ENCODE measurements at places on chromosomes 5 and 9.

- DNase-seq, result no peak
Observed at GRCh38 chr5:20248118-20248517, 260.1 kb upstream of the CDH18 start.

GRCh38 chr9:70578720-70579119 is 164.3 kb upstream of the KLF9 start:
- DNase-seq, result peak; percentile 41

GRCh38 chr5:107203243-107203642 is 467.5 kb downstream of the EFNA5 start:
- DNase-seq, result no peak

- DNase-seq, result no peak
Observed at GRCh38 chr5:18323891-18324290, 689.6 kb downstream of the TAF11L14 start.

DNA sequence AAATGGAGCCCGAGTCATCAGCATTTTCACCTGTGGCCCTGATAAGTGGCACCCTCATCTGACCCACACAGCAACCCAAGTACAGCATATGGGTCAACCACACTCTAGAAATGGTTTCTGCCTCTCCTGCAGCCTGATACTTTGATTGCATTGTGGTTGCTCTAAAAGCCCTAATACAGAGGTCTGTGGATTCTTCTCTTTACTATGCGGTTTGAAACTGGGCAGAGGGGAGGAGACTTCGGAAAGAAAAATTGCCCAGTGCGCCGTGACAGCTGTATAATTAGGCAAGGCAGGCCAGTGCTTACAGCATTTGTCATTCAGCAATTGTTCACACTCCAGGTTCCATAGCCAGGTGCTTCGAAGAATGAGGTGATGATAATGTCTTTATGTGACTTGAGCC is 361.0 kb downstream of the NFIB start:
- DNase-seq, result no peak

- DNase-seq, result no peak
Observed at GRCh38 chr9:5002811-5003210, 17.7 kb downstream of the JAK2 start.

- no peak for DNase-seq
Observed at GRCh38 chr9:35500130-35500748, 10.3 kb downstream of the RUSC2 start.

GRCh38 chr5:173786286-173787187 is 101.6 kb upstream of the CPEB4 start:
- DNase-seq, result no peak

GRCh38 chr5:73351593-73351992 is 97.0 kb downstream of the FOXD1 start:
- no peak for DNase-seq

DNA sequence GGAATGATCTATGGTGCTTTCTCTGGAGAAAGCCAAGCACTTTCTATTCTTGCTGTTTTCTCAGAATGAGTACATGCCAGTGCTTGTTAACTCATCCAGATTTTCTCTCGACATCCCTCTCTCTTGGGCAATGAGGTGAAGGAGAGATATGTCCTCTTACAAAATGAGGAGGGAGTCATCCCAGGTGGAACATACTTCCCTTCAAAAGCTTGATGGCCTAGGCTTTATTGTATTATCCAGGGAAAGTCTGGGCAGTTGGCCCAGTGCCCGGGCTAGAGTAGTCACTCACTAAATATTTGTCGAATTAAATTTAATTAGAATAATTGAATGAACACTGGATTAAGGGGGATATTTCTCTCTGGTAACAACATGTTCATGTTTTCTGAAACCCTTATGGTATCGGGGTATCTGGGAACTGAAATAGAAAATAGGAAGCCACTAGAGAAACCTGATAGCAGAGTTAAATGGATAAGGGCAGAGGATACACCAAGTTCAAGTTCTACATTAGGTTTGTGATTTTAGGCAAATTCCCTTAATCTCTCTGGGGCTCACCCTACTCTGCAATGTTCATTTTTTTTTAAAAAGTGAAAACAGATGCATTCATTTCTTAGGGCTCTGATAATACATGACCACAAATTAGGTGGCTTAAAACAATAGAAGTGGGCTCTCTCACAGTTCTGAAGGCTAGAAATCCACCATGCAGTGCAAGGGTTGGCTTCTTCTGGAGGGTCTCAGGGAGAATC is 99.6 kb downstream of the LIFR start:
- DNase-seq, result no peak

DNA sequence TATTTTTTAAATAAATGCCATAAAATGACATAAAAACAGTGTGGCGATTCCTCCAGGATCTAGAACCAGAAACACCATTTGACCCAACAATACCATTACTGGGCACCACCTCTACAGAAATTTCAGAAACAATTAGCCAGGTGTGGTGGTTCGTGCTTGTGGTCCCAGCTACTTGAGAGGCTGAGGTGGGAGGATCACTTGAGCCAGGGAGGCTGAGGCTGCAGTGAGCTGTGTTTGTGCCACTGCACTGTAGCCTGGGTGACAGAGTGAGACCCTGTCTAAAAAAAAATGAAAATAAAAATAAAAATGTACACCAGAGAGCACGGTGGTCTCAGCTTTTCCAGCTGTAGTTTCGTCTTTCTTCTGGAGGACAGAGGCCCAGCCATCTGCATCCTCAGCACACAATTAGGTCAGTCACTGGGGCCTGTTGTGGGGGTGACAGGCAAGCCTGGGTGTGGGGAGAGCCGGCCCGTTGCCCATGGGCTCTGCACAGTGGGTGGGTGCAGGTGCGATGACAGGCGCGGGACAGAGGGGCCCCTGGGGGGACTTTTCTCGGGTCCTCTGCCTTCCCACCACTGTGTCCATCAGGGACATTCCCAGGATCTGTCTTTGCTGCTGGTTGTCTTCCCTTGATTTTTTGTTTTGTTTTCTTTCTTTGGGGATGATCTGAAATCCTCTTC is 9.8 kb downstream of the COL5A1 start:
- DNase-seq, result no peak

DNA sequence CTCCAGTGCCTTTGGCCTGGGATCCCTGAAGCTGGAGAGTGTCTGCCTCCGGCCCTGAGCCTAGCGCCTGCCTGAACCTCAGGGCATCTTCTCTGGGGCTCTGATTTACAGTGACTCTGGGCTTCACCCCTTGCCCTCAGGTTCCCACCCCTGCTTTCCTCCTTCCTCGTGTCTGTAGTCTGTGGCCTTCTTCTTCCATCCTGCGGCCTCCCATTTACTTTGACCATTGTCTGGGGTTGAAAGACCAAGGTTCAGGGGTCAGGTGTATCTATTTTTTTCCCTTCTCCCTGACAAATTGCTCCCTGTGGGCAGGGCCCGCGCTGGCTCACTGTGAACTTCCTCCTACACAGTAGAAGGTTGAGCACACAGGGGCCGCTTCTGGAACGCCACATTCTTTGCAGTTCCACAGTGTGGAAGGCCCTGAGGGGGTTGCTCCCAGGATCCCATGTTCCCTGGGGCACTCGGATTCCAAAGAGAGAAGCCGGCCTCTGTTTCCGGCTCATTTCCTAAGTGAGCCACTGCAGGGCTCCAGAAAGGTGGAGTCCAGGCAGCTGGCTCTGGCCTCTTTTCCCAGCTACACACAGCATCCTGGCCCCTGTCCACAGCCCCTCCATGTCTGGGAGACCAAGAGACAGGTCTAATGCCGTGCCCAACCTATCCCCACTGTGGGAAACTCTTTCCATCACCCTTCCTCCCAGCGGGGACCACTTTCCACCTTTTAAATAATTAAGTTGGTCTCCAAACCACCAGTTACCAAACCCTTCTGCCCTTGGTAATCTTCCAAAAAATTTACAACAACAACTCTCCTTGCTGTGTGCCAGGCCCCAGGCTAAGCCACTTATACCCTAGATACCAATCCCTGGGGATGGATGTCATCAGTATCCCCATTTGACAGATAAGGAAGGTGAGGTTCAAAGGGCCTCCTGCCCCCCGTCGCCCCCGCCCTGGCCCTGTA is 140.3 kb upstream of the IER5L start:
- DNase-seq, result no peak

DNA sequence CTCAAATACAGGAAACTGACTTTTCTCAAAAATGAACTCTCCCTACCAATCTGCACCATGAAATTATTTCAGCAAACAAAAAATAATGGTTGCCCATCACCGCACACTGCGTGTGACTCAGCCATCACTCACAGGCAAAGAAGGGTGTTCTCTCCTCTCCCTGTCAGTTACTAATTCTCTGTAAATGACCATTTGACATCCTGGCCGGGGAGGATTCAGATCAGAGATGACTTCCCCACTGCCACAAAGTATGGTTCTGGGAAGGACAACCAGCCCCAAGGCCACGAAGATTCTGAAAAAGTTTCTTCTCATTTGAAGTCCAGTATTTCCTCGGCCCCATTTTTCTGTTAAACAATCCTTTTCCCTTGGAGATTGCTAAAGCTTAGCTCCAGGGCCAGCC is 199.4 kb downstream of the AUH start:
- DNase-seq, result peak; percentile 12

- DNase-seq, result no peak
Observed at GRCh38 chr9:104882566-104882965, 45.4 kb downstream of the ABCA1 start.

DNA sequence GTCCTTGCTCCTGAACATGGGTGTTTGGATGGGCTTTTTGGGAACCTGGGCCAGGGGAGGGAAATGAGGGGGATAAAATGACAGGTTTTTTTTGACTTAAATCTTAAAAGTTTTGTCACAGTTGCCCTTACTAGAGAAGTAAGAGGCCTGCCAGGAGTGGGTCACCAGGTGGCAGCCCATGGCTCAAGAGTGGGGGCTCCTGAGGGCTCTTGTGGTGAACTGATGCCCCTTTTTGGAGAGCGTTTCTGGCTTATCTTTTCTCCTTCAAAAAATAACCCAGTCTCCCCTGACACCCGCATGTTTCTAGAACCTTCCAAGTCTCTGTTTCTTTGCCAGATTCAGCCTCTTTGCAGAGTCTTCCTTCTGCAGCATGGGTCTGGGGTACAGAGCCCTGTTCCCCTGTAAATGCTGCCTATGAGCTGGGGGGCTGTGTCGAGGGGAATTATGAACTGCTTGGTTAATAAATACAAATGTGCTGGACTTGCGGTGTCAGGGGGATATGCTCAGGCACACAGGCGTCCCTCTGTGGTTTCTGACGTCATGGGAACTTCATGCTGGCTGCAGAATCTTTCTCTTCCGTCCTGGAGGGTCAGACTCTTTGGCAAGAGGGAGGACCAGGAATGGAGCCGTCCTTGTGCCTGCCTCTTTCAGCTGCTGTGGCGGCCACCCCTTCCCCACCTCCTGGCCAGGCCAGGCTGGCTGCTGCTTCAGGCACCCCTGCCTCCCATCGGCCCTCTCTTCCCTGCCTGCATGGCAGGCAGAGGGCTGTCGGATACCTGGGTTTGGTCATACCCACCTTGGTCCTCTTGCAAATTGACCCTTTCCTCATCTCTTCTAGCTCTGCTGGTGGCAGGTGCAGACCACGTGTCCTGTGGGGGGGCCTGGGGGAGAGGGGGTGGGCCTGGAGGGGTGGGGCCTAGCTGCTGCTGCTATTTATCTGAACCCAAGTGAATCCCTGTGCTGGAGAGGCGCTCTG is 30.1 kb downstream of the PTPA start:
- DNase-seq, result peak; percentile 12

DNA sequence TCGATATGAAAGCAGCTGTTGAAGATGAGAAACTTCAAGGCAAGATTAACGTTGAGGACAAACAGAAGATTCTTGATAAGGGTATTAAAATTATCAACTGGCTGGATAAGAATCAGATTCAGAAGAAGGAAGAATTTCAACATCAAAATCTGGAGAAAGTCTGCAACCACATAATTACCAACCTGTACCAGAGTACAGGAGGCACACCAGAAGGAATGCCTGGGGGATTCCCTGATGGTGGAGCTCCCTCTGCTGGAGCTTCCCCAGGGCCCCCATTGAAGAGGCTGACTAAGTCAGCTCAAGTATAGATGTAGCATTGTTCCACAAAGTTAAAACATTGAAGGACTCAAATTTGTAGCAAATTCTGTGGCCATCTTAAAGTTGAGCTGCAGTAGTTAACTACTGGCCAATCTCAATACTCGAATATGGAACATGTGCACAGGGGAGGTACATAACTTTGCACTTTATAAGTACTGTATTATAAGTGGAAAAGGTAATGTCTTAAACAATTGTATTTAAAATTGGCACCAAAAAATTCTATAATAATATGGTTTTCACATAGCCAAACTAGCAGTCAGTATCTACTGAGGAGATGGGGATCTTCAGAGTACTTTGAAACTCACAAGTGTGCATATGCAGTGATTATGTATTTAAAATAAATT is 237.5 kb downstream of the CHSY3 start:
- DNase-seq, result no peak

DNA sequence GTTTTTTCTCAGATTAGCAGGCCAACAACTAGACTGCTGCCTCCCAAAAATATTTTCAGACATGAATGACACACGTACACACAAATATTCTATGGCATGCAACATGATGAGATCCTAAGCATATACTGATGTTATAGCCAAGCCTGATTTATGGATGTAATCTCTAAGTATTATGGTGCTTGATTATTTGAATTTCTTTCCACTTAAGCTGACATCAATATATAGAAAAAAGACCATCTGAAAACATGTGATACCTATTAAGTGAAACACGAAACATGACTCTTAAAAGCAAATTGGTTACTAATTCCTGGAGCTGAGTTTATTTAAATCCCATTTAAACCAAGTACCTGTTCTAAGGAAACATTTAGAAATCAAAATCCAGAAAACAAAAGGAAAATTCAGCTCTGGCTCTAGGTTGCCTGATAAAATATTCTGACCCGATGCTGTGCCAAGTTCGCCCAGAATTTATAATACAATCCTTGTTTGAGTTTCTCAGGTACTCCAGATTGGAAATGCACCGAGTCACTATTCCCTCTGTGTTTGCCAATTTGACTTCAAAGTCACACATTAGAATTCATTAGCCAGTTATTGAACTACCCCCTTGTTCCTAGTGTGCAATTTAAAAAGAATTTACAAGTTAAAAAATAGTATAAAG is 548.6 kb downstream of the CSNK1G3 start:
- DNase-seq, result no peak

DNA sequence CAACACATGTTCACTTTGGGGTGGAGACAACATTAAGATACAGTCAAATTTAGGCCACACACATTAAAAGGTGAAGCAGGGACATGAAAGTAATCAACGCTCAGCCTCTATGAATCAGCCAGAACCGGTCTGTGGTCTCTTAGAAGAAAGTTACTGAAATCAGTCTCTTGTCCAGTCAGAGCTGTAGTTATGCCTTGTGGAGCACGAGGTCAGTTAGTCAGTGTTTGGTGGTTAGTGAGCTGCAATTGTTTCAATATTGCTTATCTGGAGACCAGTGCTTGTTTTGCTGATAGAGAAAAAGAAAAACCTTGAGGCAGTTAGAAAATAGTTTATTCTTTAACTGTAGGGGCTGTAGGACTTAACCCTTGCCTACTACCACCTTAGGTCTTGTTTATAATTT is 157.8 kb upstream of the RASEF start:
- no peak for DNase-seq

All from CD4-positive, alpha-beta T cell treated with Interleukin-17A for 4 hours (primary cell).